ENCODE measurements at places on chromosomes 4 and X.

- DNase-seq, result no peak
These were observed 1368.6 kb downstream of the FSTL5 start for GRCh38 chr4:160795216-160795615.

GRCh38 chr4:2417765-2418649, at the start of gene ZFYVE28:
Gene ZFYVE28 (minus strand): TSS chr4:2418645. CDS start chr4:2418323, 322 bp downstream.
- DNase-seq, result no peak

GRCh38 chrX:154334496-154334895, 38.9 kb downstream of the TKTL1 start:
- DNase-seq, result no peak

GRCh38 chr4:177175473-177175872, 134.2 kb upstream of the NEIL3 start:
- no peak for DNase-seq

GRCh38 chr4:152308951-152309350, 226.9 kb downstream of the FBXW7 start:
- DNase-seq, result no peak

DNA sequence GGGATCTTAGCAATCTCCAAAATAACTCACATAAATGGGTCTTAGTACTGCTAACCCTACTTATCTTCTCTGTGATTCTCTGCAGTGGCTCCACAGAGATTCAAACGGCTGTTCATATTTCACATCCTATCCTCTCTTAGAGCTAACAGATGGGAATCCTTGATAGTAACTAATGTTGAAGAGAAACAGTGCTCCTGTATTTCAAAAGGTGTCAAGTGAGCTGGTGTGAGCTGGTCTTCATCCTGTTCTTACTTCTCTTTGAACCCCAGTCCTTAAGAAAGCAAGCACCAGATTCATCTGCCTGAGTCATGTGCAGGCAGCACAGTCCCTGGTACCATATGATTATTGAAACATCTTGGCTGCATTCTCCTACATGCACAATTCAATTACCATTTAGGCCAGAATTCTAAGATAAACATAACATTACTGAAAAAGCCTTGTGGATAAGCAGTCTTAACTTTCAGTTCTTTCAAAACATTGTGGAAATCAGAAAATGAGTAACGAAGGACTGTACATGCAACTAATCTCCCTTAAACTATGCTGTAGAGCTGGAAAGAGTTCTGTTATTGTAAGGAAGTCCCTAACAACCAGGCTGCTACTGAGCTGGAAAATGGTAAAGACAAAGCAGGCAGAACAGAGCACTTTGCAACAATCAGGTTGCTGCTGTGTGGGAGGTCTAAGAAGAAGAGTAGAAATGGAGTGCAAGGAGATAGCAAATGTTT, 153.1 kb downstream of the NPNT start:
- DNase-seq, result no peak

- no peak for DNase-seq
These were observed 29.9 kb downstream of the C4orf51 start for GRCh38 chr4:145709843-145710242.

- DNase-seq, result no peak
These were observed 17.1 kb upstream of the GPRIN3 start for GRCh38 chr4:89324671-89325070.

- DNase-seq, result no peak
These were observed 1.5 kb downstream of the FHDC1 start for GRCh38 chr4:152937336-152938236.

DNA sequence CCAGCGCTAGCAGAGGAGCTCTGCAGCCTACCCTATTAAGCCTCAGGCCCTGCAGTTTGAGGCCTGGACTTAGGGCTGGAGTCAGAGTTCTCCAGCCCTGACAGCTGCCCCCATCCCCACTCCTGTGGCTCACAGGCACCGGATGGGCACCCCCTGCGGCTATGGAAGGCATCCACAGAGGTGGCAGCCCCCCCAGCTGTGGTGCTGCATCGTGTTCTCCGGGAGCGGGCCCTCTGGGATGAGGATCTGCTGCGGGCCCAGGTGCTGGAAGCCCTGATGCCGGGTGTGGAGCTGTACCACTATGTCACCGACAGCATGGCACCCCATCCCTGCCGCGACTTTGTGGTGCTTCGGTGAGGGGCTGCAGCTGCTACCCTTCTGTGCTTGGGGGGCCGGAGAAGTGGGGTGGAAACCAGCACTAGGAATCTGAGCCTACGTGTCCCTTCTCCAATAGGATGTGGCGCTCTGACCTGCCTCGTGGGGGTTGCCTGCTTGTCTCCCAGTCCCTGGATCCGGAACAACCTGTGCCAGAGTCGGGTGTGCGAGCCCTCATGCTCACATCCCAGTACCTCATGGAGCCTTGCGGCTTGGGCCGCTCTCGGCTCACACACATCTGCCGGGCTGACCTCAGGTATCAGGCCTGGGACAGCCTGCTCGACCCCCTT, 76.2 kb downstream of the STARD8 start:
- DNase-seq, result no peak

Measured in vagina (tissue), 2 donors.